A549 treated with dexamethasone at 1 μM for 4 hours (cell line): ENCODE measurements at places on chromosomes 11 and 22. TPM values are rescaled to one million over a fixed set of nuclear protein-coding genes. Genes with fewer than 3 reads are reported as not detected.

Gene TRIM51
- not detected in 5 replicates for total RNA-seq

Gene TRIM5
- total RNA-seq: 8.6 to 10.0 TPM (median 9.2 TPM) in 5 replicates

Gene HOATZ
- total RNA-seq: not detected in 5 replicates

Gene KLHL22
- total RNA-seq: 8.2 to 11.3 TPM (median 10.3 TPM) in 5 replicates

Gene LRP5
- 27.9 to 62.2 TPM (median 60.1 TPM) in 5 replicates for total RNA-seq

Gene KREMEN1
- total RNA-seq: 3.4 to 5.7 TPM (median 4.6 TPM) in 5 replicates

Gene TPST2
- 7.7 to 9.5 TPM (median 8.2 TPM) in 5 replicates for total RNA-seq

Gene KRTAP5-3
- not detected in 5 replicates for total RNA-seq

Gene WEE1
- total RNA-seq: 18.1 to 23.6 TPM (median 21.1 TPM) in 5 replicates

Gene PHOX2A
- not detected in 5 replicates for total RNA-seq

Gene TALDO1
- total RNA-seq: 383 to 445 TPM (median 388 TPM) in 5 replicates

Gene GNAZ
- 1.7 to 3.4 TPM (median 2.9 TPM) in 5 replicates for total RNA-seq

Gene C11orf65
- total RNA-seq: 0.13 to 0.31 TPM (median 0.26 TPM) in 5 replicates

Gene SYCE3
- total RNA-seq: 0.40 to 0.91 TPM (median 0.47 TPM) in 3 of 5 replicates, not detected in the others

Gene CABP2
- not detected in 5 replicates for total RNA-seq

Gene CHST1
- total RNA-seq: 1.3 to 2.0 TPM (median 1.6 TPM) in 5 replicates

Gene NOX4
- 0.17 TPM in 1 of 5 replicates, not detected in the others for total RNA-seq

Gene C11orf52
- total RNA-seq: 0.15 to 0.45 TPM (median 0.26 TPM) in 5 replicates

Gene OR5P2
- total RNA-seq: not detected in 5 replicates

Gene ZBTB16
- total RNA-seq: 0.76 to 1.6 TPM (median 1.3 TPM) in 5 replicates

Gene TCN2
- 4.6 to 5.6 TPM (median 5.0 TPM) in 5 replicates for total RNA-seq

Gene OSBP2
- total RNA-seq: 8.2 to 11.8 TPM (median 11.1 TPM) in 5 replicates

Gene MS4A12
- total RNA-seq: not detected in 5 replicates

Gene OR5B21
- total RNA-seq: not detected in 5 replicates

Gene POLD3
- 14.6 to 19.1 TPM (median 15.9 TPM) in 5 replicates for total RNA-seq
